ENCODE measurements at places on chromosomes 2 and 18.

DNA sequence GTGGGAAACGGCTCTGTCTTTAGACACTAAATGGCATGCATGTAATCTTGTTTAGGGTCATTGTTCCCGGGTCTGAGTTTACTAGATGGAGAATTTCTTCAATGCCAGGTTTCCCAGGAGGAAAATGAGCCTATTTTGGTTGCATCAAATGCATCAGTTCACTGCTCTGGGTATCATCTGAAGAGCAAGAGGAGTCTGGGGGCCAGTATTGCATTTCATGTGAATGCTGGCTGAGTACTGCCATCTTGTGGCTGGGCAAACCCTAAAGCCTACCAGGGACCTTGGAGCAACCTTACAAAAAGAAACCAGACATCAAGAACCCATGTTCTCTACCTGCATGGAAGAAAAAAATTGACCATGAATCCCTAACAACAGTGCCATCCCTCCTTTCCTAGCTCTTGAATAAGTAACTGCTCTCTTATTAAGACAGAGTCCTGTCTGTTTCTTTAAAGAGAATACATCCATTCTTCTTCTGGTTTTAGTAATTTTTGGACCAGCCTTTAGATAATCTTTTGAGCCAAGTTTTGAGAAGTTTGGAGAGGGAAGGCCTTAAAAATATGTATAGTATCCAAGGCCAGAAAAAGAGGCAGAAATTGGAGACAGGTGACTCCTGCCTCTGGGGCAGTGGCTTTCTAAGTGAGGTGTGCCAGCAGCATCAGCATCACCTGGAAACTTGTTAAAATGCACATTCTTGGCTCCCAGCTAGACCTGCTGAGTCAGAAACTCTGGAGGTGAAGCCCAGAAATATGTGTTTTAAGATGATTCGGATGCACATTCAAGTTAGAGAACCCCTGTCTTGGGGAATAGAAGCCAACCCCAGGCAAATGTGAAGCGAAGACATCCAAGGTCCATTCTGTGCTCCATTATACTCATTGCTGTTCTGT, 261.0 kb upstream of the CXCR4 start:
- peak; percentile 81 for DNase-seq

DNA sequence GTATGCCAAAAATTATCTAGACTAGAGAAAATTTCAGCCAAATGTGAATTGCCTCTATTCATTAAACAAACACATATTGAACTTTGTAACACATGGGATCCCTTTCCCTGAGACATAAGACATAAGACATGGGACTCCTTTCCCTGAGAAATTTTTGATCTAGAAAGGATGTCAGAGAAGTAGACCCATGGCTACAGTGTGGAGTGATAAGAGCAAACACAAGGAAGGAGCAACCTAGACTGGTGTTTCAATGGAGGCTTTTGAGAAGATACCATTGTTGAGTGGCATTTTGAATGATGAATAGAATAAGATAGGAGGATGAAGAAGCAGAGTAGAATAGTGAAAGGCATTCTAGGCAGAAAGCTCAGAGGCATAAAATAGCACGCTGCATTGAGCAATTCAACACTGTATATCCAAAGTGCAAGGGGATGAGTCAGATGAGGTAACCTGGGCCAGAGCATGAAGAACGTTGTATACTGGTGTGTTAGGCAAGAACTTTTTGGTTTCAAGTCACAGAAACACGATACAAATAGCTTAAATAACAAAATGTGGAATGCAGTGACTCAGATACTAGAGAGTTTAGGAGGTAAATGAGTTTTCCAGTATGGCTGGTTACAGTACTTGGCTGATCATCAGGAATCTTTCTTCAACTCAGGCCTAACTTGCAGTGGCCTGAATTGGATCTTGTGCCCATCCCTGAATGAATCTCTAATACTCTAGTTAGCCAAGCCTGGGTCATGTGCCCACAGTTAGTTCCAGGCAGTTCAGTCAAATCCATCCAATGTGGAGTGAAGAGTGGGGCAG, 129.8 kb upstream of the TANK start:
- no peak for DNase-seq

DNA sequence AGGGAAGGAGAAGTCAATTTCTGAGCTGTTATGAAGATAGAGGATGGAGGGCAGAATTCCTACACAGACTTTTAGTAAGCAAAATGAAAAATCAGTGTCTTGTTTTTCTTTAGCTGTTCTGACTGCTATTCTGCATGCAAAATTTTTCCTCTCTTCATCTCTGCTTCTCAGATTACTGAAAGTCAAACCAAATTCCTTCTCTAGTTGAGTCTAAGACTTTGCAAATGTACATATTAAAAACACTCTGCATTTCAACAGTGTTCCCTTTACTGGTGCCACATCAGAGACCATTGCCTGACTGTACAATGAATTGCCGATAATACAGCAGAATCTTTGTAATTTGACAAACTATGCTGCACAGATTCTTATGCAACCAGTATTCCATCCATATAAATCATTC, 198.8 kb downstream of the EXOC6B start:
- no peak for DNase-seq

- peak; percentile 68 for DNase-seq
Observed at GRCh38 chr2:96527286-96528005, 9.1 kb upstream of the ARID5A start.

GRCh38 chr2:198178766-198179165, 374.4 kb downstream of the PLCL1 start:
- no peak for DNase-seq

- DNase-seq, result no peak
Observed at GRCh38 chr2:239473211-239473805, 72.5 kb upstream of the HDAC4 start.

GRCh38 chr2:232347369-232347768, 31.2 kb upstream of the ALPP start:
- DNase-seq, result no peak

GRCh38 chr2:230602562-230603230, 109.9 kb upstream of the CAB39 start:
- no peak for DNase-seq

DNA sequence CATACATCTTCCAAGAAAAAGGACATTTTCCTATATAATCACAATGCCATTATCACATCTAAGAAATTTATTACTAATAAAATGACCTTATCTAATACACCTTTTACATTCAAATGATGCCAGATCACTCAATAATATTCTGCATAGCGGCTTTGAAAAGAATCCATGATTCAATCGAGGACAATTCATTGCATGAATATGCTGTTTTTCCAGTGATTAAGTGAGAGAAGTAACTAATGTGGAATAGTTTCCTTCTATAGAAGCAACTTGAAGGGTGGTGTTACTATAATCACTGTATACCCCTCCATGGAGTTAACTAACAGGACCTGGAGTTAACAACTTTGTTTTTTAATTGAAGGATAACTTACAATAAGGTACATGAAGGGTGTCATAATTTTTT, 9.1 kb downstream of the PLEK start:
- no peak for DNase-seq

DNA sequence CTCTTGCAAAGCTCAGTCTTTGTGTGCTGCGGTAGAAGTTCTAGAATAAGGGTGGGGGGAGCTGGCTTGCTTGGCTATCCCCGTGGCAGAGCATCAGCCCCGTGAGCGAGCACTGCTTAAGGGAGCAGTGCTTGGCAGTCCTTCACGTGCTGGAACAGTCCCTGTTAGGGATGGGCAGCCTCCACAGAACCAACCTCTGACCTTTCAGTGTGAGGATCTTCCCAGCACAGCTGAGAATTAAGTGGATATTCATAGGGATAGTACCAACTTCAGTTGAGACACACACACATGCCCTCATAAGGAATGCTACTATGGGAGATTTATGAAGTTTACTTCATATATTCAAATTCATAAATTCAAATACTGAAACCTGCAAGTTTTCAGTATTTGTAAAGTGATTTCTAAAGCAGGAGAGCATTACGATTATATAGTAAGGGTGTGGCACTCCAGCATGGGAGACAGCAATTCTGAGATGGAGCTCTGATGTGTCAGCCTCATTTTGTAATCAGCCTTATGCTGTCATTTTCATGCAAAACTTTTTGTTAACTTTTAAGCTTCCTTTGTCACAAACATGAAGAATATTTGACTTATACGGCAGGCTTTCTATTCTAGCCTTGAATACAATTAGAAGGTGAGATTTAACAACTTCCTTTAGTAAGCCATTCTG, 39.5 kb downstream of the ATP9B start:
- no peak for DNase-seq

DNA sequence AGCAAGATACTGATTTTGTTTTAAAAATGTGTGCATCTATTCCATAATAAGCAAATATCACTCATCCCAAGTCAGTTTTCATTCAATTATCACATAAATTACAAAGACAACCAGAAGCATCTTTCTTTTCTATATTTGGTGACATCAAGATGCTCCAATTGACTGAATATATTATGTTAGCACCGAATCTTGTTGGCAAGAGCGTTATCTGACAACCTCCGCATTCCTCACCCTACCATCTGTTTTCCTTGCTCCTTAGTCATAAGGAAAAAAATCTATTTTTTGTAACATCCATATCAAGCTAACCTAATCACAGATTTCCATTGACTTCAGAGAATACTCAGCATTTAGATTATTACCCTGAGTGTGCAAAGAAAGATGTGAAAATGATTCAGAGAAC, 212.2 kb upstream of the KYNU start:
- no peak for DNase-seq

DNA sequence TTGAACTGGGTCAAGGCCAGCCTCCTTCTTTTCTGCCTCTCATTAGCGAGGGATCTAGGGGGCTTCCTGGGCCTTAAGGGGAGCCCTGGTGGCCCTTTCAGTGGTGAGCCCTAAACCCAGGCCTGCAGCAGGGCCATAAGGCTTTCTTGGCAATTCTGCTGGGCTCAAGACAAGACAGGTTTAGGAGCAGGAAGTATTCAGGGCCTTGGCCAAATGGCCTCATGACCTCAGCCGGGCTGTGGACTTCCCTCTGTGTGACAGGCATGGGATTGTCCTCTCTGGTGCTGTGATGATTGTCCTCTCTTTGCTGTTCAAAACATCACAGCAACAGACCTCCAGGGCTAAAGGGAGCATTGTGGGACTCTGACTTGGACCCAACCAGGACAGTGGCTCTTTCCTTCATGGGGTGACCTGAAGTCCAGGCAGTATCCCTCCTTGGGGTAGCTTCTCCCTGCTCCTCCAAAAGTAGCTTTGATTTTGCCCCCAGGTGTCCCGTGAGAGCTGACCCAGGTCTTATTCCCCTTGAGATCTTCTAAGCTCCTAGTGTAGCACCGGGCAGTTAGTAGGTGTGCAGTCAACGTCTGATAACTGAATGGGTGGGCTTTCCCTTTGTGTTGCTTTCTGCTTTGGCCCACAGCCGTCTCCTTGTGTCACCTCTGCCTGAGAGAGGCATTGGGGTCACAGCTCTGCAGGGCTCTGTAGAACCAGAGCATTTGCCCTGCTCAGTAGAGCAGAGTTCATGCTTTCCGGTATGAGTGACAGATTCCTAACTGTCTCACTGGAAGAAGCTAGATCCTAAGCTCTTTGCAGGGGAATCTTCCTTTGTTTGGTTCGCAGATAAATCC, 14.7 kb downstream of the FOSL2 start:
- DNase-seq, result no peak

GRCh38 chr2:106899786-106900530, 14.0 kb upstream of the ST6GAL2 start:
- DNase-seq, result no peak

DNA sequence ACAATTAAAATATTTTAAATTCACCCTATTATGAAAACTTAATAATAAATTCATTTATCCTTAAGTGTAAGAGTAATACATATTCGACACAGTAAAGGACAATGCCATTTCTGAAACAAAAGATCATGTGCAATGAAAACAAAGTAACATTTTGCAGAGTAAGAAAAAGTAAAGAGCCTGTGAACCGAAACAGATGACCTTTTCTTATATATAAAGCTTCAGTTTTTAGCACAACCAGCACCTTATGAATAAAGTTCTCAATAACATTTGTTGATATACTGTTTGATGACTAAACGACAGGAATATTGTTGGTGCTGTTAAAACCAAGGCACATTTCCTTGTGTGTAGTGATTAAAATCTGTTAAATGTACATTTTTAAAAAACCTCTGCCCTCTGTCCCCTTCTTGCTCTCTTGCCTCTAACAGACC, 1.5 kb downstream of the PELI1 start:
- no peak for DNase-seq

DNA sequence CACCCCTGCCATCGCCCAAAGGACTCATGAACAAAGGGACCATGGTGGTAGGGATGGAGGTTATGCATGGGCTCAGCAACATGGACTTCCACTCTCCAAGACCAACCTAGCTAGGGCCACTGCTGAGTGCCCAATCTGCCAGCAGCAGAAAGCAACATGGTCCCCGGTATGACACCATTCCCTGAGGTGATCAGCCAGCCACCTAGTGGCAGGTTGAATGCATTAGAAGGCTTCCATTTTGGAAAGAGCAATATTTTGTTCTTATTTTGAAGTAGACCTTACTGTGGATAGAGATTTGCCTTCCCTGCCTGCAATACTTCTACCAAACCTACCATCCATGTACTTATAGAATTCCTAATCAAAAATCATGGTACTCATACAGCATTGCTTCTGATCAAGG, 99.8 kb downstream of the METTL4 start:
- DNase-seq, result peak; percentile 44

- DNase-seq, result peak; percentile 89
Observed at GRCh38 chr2:177392373-177393202, at the start of gene AGPS. Gene AGPS, plus strand, starts transcription at chr2:177392773. Its CDS starts 17 bp downstream, at chr2:177392790.

DNA sequence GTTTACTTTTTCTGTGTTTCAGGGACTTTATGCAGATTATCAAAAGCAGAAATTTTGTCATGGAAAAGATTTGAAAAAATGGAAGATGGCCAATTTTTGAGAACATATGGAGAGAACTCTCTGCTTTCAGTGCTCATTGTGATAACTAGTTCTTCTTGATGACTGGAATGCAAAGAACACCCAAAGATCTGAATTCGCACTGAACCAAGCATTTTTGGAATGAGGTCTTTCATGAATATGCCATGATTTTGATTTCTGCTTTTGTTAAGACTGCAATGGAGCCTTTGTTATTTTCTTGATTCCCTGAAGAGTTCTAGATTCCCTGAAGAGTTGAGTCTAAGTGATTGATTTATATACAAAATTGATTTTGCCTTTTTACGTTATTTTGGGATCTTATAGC, 124.1 kb downstream of the FMNL2 start:
- no peak for DNase-seq

GRCh38 chr2:4965556-4966320, 726.4 kb upstream of the SOX11 start:
- DNase-seq, result no peak

- no peak for DNase-seq
Observed at GRCh38 chr2:28344756-28345373, 47.8 kb upstream of the FOSL2 start.

Data from GM23338 (cell line).